ENCODE measurements at places on chromosomes 4 and X.

DNA sequence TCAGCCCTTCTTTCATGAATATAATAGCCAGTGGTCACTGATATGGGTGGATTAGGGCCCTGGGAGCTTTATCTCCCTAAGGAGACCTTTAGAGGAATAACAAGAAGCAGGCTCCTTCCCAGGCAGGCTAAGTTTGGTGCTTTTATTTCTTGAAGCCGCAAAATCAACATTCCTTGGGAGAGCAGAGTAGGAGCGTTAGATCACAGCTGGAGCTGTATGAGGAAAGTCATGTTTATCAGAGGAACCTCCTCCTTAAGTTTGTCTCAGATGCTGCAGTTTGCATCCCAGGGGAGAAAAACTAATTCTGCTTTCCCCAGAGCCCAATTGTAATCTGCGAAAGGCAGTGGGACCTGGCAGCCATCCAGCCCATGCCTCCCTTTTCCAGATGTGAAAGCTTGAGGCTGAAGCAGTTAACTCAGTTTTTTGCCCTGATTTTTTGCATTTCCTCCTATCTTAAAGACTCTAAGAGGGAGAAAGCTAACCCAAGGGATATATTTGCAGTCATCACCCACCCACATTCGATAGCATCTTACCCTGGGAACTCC, 186.0 kb upstream of the FRMPD4 start:
- peak; percentile 60 for DNase-seq

- DNase-seq: peak; percentile 48
These were observed 583 bp downstream of the GABRE start for GRCh38 chrX:151973851-151974335.

DNA sequence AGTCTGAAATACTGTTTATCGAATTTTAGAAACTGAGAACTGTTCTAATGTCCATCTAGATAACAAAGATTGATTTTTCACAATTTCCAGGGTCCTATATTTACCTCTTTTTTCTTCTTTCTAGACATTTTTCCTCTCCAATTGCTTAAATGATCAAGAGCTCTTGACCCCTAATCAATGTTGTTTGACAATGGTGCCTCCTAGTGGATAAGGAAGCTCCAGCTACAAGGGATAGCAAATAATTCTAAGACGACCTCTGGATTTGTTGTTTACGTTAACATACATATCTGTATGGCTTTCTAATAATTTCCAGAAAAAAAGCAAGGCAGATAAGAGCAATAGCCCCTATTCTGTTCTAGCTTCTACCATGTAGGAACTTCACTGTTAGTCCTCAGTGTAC, 35.8 kb downstream of the GPR82 start:
- DNase-seq: peak; percentile 20

- peak; percentile 17 for DNase-seq
These were observed 323.6 kb downstream of the BCOR start for GRCh38 chrX:39773923-39774773.

DNA sequence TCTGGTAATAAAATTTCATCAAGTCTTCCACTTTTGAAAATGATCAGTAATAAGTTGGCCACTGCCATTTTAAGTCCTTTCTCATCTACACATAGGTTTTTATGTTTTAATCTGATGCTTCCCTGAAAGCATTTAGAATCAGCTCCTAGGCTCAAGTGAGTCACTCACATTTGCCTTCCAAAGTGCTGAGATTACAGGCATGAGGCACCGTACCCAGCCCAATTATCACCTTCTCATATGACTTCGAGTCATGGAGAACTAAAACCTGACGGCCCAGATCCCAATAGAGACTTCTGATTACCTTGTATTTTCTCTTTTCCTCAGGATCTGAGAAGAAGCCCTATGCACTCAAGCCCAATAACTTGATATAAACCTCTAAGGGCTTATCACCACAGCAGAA, 140.8 kb downstream of the OPHN1 start:
- peak; percentile 5 for DNase-seq

DNA sequence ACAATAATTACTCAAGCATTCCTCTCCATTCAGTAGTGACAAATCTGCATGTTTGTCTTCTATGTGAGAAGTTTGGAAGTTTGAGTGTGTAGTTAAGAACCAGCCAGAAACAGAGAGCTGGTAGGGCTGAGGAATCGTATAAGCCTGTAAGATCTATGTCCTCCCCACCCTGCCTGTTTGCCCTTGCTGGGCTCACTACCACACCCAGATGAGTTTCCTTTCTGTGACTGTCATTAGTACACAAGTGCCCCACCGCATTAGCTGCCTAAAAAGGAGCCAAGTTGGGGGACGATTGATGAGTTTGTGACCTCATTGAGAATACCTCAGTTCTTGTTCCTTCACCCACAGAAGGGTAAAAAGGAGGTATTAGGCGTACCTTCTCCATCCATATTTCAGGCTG, 28.3 kb downstream of the DOCK11 start:
- DNase-seq: no peak

- no peak for DNase-seq
These were observed 3.1 kb downstream of the FRMPD3 start for GRCh38 chrX:107452581-107452980.

- no peak for DNase-seq
These were observed 227.0 kb downstream of the C4orf33 start for GRCh38 chr4:129322920-129323319.

DNA sequence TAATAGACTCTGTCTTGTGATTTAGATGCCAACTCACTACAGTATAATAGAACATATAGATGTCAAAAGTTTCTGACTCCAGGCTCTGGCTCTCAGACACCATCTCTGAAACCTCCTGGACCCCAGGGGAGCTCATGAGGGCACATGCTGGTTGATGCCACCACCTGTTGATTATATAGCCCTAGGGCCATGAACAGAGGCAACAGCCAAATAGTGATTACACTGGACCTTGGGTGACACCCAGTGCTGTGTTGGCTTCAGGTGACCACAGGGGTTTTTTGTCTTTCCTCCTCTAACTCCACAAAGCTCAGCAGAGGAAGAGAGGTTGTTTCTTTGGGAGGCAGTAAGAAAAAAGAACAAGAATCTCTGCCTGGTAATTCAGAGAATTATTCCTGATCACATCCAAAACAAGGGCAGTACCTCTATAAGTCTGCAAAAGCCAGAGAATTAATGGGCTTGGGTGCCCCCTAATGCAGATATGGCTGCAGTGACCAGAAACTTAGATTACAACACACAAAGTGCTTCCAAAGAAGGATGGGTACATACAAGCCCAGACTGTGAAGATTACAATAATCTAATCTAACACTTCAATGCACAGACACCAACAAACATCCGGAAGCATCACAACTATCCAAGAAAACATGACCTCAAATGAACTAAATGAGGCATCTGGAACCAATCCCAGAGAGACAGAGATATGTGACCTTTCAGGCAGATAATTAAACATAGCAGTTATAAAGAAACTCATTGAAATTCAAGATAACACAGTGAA, 1920.6 kb downstream of the ARAP2 start:
- DNase-seq: peak; percentile 6

- DNase-seq: no peak
These were observed 15.1 kb upstream of the GK start for GRCh38 chrX:30637874-30638815.

GRCh38 chr4:39928538-39928937, 49.2 kb downstream of the PDS5A start:
- DNase-seq: no peak

- no peak for DNase-seq
These were observed 143.3 kb upstream of the RPS6KA3 start for GRCh38 chrX:20409991-20410390.

- no peak for DNase-seq
These were observed 23.7 kb downstream of the AMOT start for GRCh38 chrX:112816908-112817307.

- DNase-seq: no peak
These were observed 395.0 kb downstream of the DTHD1 start for GRCh38 chr4:36676139-36677050.

- no peak for DNase-seq
These were observed 71.2 kb upstream of the TMEM164 start for GRCh38 chrX:109931677-109932076.

DNA sequence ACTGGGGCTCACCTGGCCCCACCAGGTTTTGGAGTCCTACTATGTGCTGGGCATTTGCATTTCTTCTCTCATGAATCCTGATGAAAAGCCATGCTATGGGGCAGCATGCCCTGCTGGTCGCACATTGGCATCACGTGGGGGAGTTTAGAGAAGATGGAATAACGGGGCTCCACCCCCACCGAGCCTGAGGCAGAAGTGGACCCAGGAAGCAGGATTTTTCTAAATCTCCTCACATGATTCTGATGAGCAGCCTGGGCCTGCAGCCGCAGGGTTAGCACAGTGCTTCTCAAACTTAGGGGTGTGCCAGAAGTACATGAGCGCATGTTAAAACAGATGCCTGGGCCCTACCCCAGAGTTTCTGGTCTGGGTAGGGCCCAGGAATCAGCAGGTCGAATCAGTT, 4.6 kb upstream of the SORCS2 start:
- no peak for DNase-seq

- DNase-seq: no peak
These were observed 321.6 kb upstream of the PCDH10 start for GRCh38 chr4:132827522-132827921.

Measured in fibroblast of skin of back (primary cell).